ENCODE measurements at places on chromosomes 1 and 21. TPM values are rescaled to one million over a fixed set of nuclear protein-coding genes. Genes with fewer than 3 reads are reported as not detected.

DNA sequence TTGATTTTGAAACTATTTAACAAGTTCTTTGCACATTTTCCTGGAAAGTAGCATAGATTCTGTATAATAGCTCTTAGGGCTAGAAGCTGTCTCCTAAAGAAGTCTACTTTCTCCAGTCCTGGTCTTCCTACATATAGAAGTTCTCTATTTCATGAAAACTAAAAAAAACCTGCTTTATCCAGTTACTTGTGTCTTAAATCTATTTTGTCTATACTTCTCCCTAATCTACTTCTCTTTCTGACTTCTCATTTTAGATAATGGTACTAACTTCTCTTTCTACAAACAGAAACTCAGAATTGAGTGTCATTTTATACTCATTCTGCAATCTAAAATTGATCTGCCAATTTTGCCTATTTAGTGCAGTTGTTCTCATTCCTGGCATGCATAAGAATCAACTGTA is 28.7 kb downstream of the PDE4B start:
- no peaks in the 10 kb centered on the region for H3K4me1 ChIP-seq
- no peak overlapping the region for H3K4me3 ChIP-seq
- H3K36me3 ChIP-seq = no peaks in the 10 kb centered on the region
- no peaks in the 10 kb centered on the region for H3K27me3 ChIP-seq
- no peak for DNase-seq
- H3K27ac ChIP-seq = no peak overlapping the region

- no peak overlapping the region for H3K4me3 ChIP-seq
- no peaks in the 10 kb centered on the region for H3K36me3 ChIP-seq
- no peak for DNase-seq
- H3K4me1 ChIP-seq = no peaks in the 10 kb centered on the region
- H3K27me3 ChIP-seq = no peaks in the 10 kb centered on the region
These were observed 108.1 kb downstream of the MATN1 start for GRCh38 chr1:30615076-30615795.

GRCh38 chr1:3670823-3671265 is 18.5 kb downstream of the TP73 start:
- H3K4me3 ChIP-seq = no peak overlapping the region
- no peaks in the 10 kb centered on the region for H3K36me3 ChIP-seq
- no peak overlapping the region for H3K27ac ChIP-seq
- DNase-seq = no peak
- peaks cover 16% of the 10 kb centered on the region for H3K4me1 ChIP-seq

DNA sequence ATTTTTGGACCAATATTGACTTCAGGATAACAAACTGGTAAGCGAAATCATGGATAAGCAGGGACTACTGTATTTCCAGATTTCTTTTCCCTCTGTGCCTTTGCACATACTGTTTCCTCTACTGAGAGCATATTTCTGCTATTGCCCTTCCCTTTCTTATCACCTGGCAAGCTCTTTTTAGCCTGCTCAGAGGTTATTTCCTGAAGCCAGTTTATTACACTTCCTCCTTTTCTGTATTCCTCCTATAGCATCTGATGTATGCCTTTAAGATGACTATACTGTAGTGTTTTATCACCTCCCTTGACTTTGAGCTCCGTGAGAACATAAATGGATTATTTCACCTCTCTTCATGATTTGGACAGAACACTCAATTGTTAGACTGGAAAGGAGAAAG is 49.0 kb downstream of the MAGI3 start:
- H3K27ac ChIP-seq = no peak overlapping the region
- no peaks in the 10 kb centered on the region for H3K27me3 ChIP-seq
- no peak for DNase-seq
- H3K4me1 ChIP-seq = peaks cover 2% of the 10 kb centered on the region

- no peak for DNase-seq
- peaks cover 4% of the 10 kb centered on the region for H3K4me1 ChIP-seq
- no peaks in the 10 kb centered on the region for H3K27me3 ChIP-seq
- no peak overlapping the region for H3K27ac ChIP-seq
These were observed 16.4 kb downstream of the NCMAP start for GRCh38 chr1:24572301-24572700.

DNA sequence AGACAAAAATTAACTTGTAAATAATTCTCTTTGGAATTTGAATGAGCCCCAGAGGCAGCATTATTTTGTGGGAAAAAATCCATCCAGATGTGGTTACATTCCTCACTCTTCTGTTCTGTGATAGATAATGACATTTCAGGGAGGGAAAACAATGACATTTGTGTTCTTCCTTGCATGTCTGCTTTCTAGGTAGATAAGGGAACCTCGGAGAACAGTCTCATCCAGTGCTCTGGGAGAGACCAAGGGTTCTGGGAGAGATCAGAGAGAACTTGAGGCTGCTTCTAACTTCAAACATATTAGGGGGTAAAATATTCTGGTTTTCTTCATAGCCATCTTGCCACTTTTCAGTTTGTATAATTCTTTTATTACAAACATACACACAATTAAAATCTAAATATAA is 269.2 kb downstream of the NEGR1 start:
- no peak overlapping the region for H3K27ac ChIP-seq
- no peaks in the 10 kb centered on the region for H3K27me3 ChIP-seq
- H3K4me3 ChIP-seq = no peak overlapping the region
- H3K36me3 ChIP-seq = no peaks in the 10 kb centered on the region
- DNase-seq = no peak

- H3K27me3 ChIP-seq = no peaks in the 10 kb centered on the region
- no peaks in the 10 kb centered on the region for H3K4me1 ChIP-seq
- no peak overlapping the region for H3K27ac ChIP-seq
- DNase-seq = no peak
- peaks cover 29% of the 10 kb centered on the region for H3K36me3 ChIP-seq
These were observed 15.4 kb downstream of the MOV10 start for GRCh38 chr1:112689842-112690237.

GRCh38 chr1:178345807-178346206 is 151.0 kb downstream of the CLEC20A start:
- no peak overlapping the region for H3K27ac ChIP-seq
- H3K4me1 ChIP-seq = peaks cover 10% of the 10 kb centered on the region
- H3K4me3 ChIP-seq = no peak overlapping the region

DNA sequence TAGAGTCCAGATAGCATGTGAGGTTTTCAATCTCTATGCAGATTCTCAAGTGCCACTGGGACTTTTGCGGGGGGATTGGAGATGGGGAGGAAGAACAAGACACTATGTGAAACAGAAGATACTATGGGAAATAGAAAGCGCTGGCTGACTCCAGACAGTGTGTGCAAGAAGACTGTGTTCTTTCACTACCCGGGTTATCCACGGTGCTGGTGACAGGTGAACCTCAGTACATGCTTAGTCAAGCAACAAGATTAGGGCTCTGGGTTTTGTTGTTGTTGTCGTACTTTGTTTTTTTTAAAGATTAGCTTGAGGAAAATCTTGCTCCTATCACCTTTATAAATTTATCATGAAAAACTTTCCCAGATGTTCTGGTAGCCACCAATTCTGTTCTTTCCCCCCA is 56.4 kb downstream of the SUSD4 start:
- no peak overlapping the region for H3K27ac ChIP-seq
- no peaks in the 10 kb centered on the region for H3K27me3 ChIP-seq
- no peaks in the 10 kb centered on the region for H3K36me3 ChIP-seq
- no peak for DNase-seq

GPR25 gene
- 0.27 TPM for total RNA-seq

ADAR gene
- total RNA-seq = 168 TPM

RWDD3 gene
- 17.7 TPM for total RNA-seq

C1orf74 gene
- total RNA-seq = 2.0 TPM

CRYZ gene
- total RNA-seq = 53.0 TPM

MR1 gene
- total RNA-seq = 32.2 TPM

ZFYVE9 gene
- 56.1 TPM for total RNA-seq

SLC35F3 gene
- total RNA-seq = not detected

All from thyroid gland (tissue), 4 donors.